ENCODE measurements at places on chromosomes 3 and 15.

- DNase-seq = peak; percentile 58
Measured at GRCh38 chr3:16884084-16884747, 539 bp upstream of the PLCL2 start.

- no peak for DNase-seq
Measured at GRCh38 chr3:155202626-155203025, 90.9 kb downstream of the STRIT1 start.

DNA sequence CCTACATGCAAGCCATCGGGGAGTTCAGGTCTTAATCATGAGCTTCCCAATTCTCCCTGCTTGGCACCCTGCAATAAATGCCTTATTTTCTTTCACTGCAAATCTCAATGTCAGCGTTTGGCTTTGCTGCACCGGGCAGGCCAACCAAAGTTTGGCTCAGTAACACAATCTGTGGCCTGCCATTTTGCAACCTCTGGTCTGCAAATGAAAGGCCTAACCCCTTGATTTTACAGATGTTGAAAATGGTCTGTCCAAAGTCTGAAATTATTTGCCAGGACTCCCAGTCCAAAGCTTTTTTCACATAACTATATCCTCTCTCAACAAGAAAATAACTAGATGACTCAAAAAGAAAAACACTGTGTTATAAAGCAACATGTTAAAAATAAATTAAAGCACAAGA lies 34.0 kb upstream of the LEKR1 start:
- no peak for DNase-seq

DNA sequence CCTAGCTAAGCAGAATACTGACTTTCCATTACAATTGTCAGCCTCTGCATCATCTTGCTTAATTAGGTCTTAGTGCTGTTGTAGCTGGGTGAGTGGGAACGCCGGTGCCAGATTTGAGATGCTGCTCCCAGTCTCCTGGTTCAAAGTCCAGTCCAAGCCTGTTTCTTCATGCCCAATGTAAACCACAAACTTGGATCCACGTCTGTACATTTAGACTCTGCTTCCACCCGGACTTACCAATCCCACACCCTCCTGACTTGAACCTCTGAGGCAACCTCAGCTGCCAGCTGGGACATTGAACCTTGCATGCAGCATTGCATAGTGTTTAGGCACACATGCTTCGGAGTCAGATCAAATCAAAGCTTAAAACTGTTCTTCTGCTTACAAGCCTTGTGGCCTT lies 43.0 kb downstream of the BCL2L10 start:
- no peak for DNase-seq

GRCh38 chr3:4029135-4029534 lies 229.9 kb downstream of the LRRN1 start:
- DNase-seq = no peak

DNA sequence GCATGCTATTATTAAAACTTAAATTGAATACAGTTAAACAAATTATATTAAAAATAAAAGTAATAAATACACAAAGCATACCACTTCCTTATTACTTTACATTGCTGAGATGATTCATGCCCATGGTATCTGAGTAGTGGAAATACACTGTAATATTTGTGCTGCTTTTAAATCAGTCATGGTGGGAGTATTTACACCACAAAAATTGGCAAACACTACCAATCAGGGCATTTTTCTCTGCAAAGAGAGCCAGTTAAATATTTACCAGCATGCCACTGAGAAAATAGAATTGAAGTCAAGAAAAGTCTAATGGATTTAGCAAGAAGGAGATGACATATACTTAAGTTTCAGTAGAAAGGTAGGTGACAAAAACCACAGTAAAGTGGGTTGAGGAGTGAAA lies 19.6 kb downstream of the PPARG start:
- DNase-seq = no peak

GRCh38 chr15:64809649-64810496 lies 15.6 kb downstream of the PIF1 start:
- DNase-seq = peak; percentile 12

- DNase-seq = no peak
Measured at GRCh38 chr3:50157827-50158529, 2.9 kb downstream of the SEMA3F start.

- no peak for DNase-seq
Measured at GRCh38 chr15:93519599-93519998, 430.6 kb upstream of the RGMA start.

DNA sequence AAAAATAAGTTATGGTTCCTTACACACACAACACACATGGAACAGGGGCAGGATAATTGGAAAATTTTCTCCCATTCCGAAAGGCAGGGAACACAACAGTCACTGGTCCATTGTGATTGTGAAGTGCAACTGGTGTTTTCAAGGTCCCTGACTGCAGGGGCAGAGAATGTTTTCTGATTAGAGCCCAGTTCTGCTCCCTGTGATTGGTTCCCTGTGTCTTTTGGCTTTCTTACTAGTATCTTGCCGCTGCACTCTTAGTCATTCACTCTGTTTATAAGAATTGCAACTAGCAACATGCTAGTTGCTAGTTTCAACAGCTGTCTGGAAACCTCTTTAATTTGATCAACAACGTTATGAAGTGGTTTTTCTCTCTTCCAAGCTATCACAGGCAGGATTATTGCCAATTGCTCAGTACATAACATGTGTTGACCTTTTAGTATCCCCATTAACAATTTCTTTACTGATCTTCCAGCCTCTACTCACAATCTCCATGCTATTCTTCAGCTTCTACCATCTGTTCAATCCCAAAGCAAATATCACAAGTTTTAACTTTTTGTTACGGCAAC lies 177.5 kb downstream of the EPHA6 start:
- no peak for DNase-seq

- no peak for DNase-seq
Measured at GRCh38 chr3:182967218-182968204, 12.8 kb downstream of the DCUN1D1 start.

- no peak for DNase-seq
Measured at GRCh38 chr15:52005748-52006701, 13.0 kb upstream of the MAPK6 start.

DNA sequence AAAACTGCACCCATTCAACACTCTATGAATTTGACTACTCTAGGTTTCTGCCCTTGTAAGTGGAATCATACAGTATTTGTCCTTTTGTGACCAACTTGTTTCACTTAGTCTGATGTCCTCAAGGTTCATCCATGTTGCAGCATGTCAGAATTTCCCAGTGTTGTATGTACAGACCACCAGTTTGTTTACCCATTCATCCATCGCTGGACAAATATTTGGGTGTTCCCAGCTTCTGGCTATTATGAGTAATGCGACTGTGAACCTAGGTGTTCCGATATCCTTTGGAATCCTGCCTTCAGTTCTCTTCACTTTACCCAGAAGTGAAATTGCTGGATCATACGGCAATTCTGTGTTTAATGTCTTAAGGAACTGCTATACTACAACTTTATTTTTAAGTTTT lies 12.6 kb downstream of the RPL32 start:
- DNase-seq = no peak

- DNase-seq = no peak
Measured at GRCh38 chr3:177468816-177469215, 271.5 kb upstream of the TBL1XR1 start.

DNA sequence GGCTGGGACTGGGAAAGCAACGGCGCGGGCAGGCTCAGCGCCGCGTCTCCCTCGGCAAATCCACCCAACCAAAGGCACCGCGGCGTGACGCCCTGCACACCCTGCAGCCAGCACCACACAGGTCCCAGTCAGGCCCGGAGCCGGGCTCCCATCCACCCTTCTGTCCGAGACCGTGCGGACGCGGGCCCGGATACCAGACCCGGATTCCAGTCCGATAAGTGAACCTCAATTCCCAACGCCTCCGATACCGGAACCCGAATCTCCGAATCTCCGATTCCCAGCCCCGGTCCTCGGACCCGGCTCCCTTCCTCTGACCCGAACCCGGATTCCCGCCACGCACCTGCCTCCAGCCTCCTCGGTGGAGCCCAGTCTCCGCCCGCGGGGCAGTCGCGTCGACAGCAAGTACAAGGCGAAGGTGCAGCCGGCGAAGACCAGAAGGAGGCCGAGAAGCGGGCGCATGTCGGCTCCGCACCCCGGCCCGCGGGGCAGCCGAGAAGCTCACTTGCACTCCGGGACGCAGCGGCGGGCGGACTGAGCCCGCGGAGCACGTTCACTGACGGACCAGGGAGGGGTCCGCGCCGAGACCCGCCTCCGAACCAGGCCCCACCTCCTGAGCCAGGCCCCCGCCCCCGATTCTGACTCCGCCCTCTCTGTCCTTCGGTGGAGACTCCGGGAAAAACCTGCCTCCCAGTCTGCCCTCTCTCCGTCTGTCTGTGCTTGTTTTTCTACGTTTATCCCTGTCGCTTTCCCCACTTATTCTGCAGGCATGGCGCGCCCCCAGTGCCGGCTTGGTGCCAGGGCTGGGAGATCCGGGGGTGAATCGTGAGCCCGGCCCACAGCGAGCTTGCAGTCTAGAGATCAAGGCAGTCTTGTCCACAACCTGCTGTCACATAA lies at the start of gene TMEM41A:
Gene TMEM41A, minus strand, starts transcription at position 533 of the 894 bp plus-strand sequence. Its CDS starts 74 bp downstream, at position 459.
- DNase-seq = peak; percentile 60

DNA sequence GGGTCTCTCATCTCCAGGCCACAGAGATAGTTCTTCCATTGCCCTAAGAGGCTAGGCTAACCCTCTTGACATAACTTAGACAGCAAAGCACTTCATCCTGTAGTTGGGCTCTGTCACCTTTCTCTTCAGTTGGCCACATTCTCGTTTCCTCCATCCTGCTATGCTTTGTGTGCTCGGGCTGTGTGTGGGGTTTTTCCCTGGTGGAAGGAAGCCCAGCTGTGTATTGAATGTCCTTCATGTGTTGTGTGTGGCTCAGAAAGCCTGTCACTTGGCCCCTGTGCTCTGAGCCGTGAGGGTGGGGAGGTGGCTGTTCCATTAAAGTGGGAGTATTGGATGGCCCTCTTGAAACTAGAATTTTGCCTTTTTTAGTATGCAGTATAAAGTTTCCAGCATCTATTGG lies 8.8 kb upstream of the EXOG start:
- DNase-seq = no peak

DNA sequence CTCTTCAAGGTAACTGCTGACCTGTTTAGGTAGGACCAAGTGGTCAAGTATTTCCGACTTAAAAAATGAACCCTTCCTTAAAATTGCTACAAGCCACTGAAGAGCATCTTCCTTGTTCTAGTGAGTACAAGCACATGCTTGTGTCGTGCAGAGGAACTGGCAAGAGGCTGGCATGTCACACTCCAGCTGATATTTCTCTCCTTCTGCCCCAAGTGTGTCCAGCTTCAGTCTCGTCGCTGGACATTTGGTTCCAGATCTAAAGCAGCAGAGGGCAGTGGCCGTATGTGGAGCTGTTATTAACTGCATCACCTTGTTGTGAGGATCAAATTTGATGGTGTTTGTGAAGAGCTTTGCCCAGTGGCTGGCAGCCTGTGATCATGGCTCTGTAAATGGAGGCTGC lies 10.0 kb downstream of the RBP2 start:
- DNase-seq = no peak

DNA sequence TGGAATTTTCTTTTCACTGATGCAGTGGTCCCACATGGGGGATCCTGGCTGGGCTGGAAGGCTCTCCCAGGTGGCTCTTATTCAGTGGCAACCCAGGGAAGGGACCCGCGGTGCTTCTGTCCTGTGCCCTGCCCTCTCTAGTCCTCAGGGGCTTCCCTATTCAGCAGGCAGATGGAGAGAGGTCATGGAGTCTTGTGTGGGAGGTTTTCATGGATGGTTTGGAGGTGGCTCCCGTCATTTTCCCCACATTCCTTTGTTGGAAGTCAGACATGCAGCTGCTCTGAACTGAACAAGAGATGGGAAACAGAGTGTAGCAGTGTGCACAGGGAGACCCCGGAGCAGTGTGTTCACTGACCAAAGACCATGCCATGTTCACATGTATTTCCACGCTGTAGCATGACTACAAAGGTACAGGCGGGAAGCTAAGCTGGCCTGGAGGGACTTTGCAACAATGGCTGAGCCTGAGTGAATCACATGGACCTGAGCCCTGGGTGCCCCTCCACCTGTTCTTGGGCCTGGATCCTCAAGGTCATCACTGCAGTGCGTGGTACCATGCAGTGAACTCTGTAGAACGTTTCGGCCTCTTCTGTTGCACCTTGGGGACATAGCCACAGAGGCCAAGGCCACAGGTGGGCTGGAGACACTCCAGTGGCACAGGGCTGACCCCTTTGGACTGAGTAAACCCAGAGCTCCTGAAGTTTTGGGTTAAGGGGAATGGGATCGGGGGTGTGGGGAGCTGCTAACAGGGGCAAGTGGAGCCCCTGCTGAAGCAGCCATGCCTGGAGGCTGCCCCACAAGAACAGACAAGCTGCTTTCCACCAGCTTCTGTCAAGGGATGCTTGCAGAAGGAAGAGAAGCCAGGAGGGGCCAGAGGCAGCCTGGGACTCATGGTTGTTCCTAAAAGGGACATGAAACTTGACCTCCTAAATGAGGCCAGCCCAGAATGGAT lies 123.0 kb downstream of the ASB7 start:
- no peak for DNase-seq

GRCh38 chr15:95044745-95045417 lies 813.5 kb downstream of the MCTP2 start:
- no peak for DNase-seq

GRCh38 chr3:99711351-99711750 lies 73.0 kb downstream of the COL8A1 start:
- no peak for DNase-seq
